ENCODE measurements at places on chromosomes 3 and 15.

- no peak for DNase-seq
Measured at GRCh38 chr15:31476236-31476810, 149.7 kb downstream of the KLF13 start.

DNA sequence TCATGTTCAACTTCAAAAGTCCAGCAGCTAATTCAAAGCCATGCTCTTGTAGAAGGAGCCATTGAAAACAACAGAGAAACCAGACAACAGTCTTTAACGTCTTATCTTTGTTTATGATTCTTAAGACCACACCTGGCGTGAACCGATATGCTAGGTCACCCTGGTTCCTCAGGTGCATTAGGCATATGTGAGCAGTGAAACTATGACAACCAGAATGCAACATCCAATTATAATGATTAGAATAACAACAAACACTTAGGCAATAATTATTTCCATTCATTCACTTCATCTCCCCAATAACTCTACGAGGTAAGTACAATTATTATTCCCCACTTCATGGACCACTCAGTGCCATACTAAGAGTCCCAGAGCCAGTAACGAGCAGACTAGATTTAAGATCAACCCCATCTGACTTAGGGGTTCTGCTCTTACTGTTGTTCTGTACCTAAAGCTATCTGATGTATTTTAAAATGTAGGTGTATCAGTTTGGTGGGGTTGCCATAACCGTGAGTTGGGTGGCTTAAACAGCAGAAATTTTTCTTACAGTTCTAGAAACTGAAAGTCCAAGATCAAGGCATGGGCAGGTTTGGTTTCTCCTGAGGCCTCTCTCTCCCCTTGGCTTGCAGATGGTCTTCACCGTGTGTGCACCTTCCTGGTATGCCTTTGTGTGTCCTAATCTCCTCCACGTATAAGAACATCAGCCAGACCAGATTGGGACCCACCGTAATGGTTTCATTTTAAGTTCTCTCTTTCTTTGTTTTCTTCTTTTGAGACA lies 997.8 kb upstream of the CFAP20DC start:
- DNase-seq, result no peak

DNA sequence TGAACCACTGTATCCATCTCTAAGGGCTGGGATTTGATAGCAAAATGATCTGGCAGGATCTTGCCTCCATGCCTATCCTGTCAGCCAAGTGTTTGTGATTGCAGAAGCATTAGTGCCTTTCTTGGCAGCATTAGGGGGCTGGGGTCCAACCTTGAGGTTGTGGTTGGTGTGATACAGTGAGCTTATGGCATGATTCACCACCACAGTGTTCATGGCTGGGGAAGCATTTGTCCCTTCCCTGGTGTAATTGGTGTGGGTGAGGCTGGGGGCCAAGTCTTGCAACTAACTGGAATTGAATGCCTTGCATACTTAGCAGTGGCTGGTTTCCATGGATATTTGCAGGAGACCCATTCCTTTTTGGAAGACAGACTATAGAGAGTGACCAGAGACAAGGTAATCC lies 271.0 kb upstream of the TBL1XR1 start:
- DNase-seq, result no peak

GRCh38 chr15:53384417-53384816 lies 375.0 kb downstream of the WDR72 start:
- DNase-seq, result no peak

DNA sequence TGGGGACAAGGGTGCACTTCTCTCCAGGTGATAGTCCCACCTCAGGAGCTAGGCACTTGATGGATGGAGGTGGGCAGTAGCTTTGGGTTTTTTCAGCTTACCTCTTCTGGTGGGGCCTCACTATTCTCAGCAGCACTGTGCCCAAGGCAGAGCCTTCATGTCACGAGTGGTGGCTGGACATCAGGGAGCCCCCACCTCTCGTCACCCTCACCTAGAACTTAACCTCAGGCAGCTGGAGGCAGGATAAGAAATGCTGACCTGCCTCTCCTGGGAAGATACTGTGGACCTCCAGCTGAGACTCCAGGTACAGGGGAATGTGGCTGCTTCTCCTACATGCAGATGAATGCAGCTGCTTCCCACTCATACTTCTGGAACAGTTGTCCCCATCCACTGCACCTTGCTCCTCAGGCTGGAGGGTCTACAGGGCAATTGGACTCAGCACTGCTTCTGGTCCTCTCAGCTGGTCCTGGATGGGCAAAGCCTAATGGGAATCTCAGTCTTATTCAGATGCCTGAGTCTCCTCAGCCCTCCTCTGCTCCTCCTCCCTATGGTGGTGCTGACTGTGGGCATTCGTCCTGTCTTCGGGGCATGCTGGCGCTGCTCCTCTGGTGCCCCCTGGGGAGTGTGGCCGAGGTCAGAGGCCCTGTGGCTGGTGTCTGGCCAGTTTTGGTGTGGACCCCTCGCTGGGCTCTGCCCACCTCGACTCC lies 129.9 kb downstream of the KLF13 start:
- no peak for DNase-seq

- DNase-seq, result peak; percentile 28
Measured at GRCh38 chr3:119990888-119991287, 103.4 kb downstream of the GSK3B start.
